Brain pericyte (primary cell): ENCODE measurements at places on chromosomes 5 and 9.

DNA sequence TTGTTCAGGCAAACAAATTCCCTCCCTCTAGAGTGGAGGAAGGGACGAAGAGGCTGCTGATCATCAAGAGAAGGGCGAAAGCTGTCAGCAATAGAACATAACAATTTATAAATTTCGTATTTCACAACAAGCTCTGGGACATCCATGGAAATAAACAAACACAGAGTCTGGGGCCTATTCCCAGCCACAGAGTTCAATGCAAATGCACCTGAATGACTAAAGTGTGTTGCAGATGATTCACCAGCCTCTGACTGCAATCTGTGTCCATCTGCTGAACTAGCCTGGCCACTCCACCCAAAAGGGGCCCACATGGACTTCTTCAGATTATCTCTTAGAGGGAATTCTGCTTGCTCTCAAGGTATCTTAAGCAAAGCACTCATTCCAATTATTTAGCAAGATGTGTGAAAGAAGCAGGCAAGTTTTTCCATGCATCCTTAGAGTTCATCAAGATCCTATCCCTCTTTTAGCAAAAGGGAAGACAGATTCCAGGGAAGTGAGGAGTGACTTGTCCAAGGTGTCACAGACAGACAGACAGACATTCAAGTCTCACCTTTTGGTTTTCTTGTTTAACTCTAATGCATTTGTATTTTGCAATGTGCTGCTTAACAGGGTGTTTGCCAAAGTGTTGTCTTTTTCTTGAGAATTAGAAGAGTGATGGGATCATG lies 307.8 kb upstream of the PAPPA start:
- no peak for DNase-seq

- DNase-seq: no peak
These were observed 48.5 kb downstream of the PLK2 start for GRCh38 chr5:58411372-58411771.

DNA sequence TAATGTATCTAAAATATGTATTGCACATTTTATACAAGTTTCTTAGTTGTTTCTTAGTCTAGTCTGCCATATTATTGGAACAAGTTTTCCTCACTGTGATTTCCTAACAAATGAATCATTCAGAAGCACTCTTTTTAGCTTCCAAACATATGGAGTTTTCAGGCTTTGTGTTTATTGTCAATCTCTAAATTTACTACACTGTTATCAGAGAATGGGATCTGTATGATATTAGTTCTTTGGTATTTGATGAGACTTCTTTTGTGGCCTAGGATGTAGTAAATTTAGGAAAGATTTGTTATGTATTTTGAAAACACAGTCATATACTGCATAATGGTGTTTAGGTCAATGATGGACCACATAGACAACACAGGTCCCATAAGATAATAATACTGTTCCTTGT lies 25.7 kb downstream of the SREK1IP1 start:
- no peak for DNase-seq

GRCh38 chr5:6742081-6742758 lies 29.0 kb downstream of the TENT4A start:
- no peak for DNase-seq

DNA sequence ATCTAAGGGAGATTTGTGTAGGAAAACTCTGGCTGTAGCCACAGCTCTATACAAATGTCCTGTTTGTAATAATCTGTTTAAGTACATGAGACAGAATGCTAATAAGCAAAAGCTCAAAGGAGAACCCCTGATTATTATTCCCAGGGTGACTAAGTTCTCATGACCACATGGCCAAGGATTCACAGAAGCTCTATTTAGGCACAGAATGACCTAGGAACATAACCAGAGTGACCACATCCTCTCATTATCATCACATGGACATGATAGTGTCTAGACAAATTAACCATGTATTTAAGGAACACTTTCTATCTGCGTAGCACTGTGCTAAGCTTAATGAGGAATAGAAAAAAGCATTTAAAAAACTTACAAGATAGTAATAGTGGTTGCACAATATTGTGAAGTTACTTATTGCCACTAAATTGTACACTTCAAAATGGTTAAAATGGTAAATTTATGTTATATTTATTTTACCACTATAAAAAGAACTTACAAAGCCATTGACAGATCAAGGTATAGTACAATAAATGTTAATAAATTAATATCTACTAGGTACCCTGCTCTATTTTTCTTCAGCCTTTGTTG lies 56.3 kb downstream of the STX17 start:
- DNase-seq: no peak

- DNase-seq: no peak
These were observed 17.3 kb upstream of the RNU6ATAC start for GRCh38 chr9:134181648-134182034.

GRCh38 chr5:109691996-109692395 lies 2.3 kb downstream of the MAN2A1 start:
- no peak for DNase-seq

- no peak for DNase-seq
These were observed 7.4 kb downstream of the EEIG1 start for GRCh38 chr9:127973169-127974000.

DNA sequence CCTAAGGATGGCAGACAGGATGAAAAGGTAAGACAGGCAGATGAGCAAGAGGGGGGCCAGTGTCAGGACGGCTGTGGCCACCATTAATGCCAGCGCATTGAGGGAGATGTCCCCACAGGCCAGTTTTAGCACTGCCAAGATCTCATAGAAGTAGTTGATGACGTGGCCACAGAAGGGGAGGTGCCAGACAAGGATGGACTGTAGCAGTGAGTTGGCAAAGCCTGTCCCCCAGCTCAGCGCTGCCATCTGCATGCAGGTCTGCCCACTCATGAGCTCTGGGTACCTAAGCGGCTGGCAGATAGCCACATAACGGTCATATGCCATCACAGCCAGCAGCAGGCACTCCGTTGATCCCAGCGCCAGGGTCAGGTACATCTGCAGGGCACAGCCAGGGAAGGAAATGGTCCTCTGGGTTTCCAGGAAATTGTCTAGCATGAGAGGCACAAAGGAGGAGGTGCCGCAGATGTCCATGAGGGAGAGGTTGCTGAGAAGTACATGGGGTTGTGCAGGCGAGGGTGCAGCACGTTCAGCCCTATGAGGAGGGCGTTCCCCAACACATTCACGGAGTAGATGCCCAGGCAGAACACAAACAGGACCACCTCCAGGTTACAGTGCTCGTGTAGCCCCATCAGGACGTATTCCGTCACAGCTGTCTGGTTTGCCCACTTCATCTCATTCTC lies 10.8 kb downstream of the OR13J1 start:
- no peak for DNase-seq
